Stimulated activated naive CD8-positive, alpha-beta T cell treated with anti-CD3 and anti-CD28 coated beads, Interleukin-15, amount 100 ng/mL, for 72 hours (primary cell): ENCODE measurements at places on chromosomes 11 and 22.
A peak's percentile ranks its signal among the peaks of the same experiment; 100 is the strongest.

- no peak for DNase-seq
Observed at GRCh38 chr22:23283591-23284503, 103.5 kb downstream of the BCR start.

DNA sequence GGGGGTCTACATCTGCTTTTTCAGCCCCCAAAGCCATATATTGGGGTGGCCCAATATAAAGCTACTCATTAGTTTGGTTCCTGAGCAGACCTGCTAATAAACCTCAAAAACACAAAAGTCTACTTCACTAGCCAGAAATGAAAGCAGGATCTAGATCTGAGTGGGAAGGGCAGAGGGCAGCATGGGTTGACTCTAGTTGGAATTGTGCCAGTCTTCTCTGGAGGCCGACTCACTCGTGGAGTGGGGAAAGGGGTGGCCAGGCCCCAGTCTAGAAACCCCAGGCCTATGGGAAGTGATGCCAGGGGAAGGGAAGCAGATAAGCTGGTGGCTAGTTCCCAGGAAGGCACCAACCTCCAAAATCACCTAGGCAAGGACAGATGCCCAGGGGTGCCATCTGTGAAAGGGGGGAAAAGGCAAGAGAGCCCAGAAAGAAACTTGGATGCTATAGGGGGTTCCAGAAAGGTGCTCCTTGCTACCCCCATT, 5.3 kb downstream of the PATZ1 start:
- DNase-seq = no peak

- DNase-seq = no peak
Observed at GRCh38 chr11:5701055-5701577, 11.5 kb downstream of the TRIM22 start.

DNA sequence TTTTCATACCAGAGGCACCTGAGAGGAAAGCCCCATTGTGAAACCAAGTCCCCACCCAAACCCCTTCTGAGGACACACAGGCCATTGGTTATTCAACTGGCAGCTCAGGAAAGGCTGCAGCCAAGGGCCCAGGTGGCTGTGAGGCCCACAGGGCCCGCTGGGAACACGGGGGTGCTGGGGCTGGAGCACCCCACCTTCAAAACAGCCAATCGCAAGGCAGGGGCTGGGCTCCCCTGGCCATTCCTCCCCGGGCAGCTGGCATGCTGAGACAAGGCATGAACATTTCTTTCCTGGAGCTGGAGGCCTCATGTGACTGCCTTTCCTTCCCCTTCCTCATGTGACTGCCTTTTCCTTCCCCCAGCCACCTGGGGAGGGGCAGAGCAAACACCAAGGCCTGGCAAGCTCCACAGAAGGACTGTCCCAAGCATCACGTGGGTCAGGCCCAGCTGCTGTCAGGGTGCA, 76.9 kb downstream of the PIWIL3 start:
- DNase-seq = no peak

- no peak for DNase-seq
Observed at GRCh38 chr11:101288392-101288791, 158.8 kb upstream of the PGR start.

DNA sequence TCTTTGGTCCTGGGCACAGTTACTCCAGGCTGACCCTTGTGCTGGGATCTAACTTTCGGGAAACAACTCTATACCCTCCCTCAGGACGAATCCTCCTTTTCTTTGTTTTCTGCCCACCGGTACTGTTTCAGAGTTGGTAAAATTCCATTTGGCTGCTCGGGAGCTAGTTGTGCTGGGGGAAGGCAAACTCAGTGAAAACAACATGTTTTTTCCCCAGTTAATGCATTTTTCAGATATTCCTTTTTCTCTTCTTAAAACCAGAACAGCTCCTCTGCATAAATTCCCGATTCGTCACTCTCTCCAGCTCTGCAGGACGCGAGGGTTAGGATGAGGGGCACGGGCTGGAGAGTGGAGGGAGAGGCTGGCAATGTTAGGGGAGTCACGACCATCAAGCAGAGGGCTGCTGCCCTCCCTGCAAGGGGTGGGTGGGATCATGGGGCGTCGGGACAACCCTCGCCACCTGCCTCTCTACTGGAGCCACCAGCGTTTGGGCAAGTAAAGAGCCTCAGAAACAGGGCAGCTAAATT, 31.3 kb downstream of the LRRC10B start:
- DNase-seq = no peak

DNA sequence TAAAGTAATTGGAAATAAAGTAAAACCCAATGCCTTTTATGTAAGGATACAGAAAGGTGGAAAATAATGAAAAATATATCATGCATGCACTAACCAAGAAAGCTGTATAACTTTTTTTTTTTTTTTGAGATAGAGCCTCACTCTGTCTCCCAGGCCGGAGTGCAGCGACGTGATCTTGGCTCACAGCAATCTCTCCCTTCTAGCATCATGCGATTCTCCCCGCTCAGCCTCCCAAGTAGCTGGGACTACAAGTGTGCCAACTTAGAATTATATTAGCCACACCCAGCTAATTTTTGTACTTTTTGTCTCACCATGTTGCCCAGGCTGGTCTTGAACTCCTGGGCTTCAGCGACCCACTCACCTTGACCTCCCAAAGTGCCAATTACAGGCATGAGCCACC, 4.5 kb downstream of the GGT5 start:
- DNase-seq = no peak

DNA sequence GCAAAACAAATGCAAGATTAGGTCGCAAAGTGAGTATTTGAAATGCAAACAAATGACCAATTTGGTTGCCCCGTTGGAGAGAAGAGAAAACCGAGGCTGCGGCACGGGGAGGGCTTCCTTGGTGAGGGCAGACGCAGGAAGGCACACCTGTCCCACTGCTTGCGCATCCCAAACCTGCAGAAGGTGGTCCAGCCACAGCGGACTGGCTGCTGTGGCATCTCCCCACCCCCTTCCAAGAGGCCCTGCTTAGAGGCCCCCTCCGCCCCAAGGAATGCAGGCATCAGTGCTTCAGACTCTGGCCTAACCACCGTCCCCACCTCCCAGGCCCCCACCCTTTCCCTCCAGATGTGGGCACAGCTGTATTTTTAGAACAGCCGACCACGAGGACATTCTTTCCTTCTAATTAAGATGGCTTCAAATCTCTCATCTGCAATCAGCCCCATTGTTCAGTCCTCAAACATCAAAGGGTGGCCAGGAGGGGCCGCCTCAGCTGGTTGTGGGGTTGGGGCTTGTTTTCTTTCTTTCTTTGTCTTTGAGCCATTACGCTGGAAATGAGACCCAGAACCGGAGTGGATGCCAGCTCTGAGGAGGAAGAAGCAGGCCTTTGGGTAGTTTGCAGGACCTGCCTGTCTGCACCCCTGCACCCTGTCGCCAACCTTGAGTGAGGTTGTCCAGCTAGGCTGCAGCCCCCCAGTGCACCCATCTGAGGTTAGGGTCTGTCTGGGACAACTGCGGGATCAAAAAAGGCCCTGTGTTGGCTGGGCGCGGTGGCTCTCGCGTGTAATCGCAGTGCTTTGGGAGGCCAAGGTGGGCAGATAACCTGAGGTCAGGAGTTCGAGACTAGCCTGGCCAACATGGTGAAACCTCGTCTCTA, 9.4 kb upstream of the DERL3 start:
- no peak for DNase-seq

DNA sequence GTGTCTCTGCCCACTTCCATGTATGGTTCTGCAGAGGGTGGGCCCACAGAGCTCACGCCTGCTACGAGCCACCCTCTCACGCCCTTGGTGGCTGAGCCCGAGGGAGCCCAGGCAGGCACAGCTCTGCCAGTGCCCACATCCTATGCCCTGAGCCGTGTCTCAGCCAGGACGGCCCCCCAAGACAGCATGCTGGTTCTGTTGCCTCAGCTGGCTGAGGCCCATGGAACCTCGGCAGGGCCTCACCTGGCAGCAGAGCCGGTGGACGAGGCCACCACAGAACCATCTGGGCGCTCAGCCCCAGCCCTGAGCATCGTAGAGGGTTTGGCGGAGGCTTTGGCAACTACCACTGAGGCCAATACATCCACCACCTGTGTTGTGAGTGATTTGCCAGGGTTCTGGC, 64.0 kb downstream of the OTOG start:
- DNase-seq = no peak

DNA sequence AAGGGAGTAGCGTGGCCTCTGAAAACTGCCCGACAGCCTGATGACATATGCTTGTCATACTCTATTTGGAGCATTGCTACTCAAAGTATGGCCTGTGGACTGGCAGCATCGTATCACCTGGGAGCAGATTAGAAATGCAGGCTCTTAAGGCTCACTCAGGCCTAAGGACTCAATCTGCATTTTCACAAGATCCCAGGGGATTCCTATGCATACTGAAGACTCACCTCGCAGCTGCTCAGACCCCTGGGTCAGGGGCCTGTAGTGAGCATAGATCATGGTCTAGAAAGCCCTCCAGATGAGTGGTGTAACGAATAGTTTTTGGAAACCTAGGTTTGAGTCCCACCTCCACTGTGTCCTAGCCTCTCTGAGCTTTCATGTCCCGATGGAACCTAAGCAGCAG, 126.3 kb downstream of the FEZ1 start:
- no peak for DNase-seq

DNA sequence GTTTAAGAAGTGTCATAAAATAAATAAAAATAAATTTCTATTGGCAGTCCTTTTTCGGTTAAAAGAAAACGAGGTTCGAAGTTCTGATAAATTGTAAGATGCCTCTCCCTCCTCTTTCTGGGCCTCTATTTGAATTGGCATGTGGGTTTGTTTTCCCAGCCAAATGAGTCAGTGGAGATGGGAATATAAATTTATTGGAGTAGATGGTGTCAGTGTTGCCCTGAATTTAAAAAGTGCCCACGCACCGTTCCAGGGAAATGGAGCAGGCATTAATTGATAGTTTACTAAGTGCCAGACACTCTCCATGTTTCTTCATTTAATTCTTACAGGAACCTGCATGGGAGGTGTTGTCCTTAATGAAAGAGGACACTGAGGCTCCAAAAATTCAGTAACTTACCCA, 119.2 kb downstream of the FEZ1 start:
- no peak for DNase-seq

DNA sequence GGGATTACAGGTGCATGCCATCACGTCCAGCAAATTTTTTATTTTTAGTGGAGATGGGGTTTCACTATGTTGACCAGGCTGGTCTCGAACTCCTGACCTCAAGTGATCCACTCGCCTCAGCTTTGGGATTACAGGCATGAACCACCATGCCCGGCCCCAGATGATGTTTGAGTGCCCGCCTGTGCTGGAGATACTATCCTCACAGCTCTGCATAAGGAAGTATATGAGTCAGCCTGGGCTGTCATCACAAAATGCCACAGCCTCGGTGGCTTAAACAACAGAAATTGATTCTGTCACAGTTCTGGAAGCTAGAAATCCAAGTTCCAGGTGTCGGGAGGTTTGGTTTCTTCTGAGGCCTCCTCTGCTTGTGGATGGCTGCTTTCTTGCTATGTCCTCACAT, 119.3 kb downstream of the OSBP2 start:
- DNase-seq = no peak

DNA sequence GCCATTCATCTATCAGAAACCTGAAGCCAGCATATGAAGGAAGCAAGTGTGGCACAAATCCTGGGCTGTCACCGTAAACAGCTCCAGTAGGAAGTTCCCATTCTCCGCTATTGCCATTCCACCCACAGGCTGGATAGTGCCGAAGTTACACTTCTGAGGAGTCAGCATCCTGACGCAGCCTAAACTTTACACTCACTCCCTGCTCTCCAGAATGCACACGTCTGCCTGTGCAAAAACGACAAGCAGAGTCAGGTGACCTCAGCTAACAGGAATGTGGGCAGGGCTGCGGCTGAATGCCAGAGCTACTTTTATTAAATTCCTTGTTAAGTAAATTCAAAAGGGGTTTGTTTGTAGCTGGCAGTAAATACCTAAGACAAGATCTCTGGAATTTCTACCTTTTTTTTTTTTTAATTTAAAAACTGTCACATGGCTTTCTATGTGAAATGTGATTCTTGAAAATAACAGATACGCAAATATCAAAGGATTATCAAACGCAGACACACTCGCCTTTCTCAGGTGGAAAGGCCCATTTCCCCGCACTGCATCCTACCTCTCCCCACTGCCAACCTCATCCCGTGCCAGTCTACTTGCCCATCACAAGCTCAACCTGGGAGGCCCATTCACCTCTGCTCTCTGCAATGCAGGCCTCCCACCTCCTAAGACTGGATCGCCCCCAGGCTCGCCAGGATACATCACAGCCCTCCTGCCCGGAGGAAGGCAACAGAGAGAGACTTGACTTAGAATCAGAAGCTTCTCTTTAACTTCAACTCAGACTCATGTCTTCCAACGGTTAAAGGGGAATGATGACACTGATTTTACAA, 33.5 kb downstream of the NFRKB start:
- no peak for DNase-seq

GRCh38 chr11:6596239-6596877, 7.1 kb downstream of the RRP8 start:
- DNase-seq = no peak

DNA sequence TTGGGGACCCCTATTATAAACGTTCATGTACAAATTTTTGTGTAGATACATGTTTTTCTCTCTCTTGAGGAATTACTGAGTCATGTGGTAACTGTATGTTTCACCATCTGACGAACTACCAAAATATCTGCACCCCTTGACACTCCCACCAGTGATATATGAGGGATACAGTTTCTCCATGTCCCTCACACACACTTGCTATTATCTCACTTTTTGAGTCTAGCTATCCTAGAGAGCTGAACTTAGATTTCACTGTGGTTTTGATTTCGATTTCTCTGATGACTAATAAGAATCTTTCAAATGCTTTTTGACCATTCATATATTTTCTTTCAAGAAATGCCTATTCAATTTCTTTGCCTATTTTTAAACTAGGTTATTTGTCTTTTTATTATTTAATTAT, 200.2 kb downstream of the PGR start:
- DNase-seq = no peak

DNA sequence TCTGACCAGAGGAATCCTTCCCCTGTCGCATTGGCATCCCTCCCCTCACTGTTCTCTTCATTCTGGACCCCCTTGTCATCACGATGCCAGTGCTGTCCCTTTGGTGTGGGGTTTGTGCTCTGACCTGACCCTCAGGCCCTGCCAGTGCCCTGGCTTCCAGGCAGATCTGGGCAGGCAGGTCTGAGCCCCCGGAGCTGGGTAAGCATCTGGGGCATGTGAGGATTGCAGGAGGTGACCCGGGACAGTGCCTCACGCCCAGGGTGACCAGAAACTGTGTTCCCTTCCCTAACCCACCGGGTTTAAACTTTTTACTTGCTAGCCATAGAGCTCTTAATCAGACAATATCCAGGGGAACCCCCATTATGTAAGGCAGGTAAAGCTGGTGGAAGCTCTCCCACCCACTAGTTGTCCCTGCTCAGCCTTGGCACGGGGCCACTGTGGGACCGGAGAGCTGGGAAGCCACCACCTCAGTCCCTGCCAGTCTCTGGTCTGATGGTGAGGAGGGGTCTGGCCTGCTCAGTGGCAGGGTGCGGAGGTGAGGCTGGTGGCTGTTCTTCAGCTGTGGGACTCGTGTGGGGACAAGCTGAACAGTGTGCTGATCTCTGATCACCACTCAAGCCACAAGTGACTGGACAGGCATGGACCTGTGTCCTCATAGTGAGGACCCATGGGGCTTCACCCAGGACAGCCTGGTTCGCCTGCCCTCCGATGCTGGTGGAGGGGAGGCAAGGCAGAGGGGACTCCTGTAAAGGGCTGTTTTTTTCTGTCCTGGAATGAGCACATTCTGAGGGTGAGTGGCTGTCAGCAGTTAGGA, 38.0 kb downstream of the BCR start:
- no peak for DNase-seq

GRCh38 chr22:35645646-35646045, 2.6 kb upstream of the APOL6 start:
- no peak for DNase-seq

GRCh38 chr11:114059278-114059983, at the start of gene ZBTB16:
TSS of gene ZBTB16 (plus strand) at chr11:114059711. CDS start at chr11:114063301, 3,590 bp downstream.
- DNase-seq = peak; percentile 45
